CD4-positive, alpha-beta T cell treated with Interleukin-2 at 100 ng/mL for 4 hours (primary cell): ENCODE measurements at places on chromosomes 4 and X.

- DNase-seq: no peak
These were observed 204.2 kb upstream of the CASK start for GRCh38 chrX:42127563-42127962.

GRCh38 chr4:98542011-98542410, 116.4 kb downstream of the TSPAN5 start:
- DNase-seq: no peak

DNA sequence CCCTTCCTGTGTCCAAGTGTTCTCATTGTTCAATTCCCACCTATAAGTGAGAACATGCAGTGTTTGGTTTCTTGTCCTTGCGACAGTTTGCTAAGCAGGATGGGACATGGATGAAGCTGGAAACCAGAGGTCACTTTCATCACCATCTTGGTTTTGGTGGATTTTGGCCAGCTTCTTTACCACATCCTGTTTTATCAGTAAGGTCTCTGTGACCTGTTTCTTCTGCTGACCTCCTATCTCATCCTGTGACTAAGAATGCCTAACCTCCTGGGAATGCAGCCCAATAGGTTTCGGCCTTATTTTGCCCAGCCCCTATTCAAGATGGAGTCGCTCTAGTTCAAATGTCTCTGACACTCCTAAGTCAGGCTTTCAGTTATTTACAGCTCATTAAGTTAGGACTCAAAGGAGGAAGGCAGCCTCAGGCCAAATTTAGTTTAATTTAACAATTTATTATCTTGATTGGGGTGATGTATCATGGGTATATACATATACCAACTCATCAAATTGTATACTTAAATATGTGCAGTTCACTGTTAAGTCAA, 169.9 kb upstream of the NDP start:
- DNase-seq: no peak

DNA sequence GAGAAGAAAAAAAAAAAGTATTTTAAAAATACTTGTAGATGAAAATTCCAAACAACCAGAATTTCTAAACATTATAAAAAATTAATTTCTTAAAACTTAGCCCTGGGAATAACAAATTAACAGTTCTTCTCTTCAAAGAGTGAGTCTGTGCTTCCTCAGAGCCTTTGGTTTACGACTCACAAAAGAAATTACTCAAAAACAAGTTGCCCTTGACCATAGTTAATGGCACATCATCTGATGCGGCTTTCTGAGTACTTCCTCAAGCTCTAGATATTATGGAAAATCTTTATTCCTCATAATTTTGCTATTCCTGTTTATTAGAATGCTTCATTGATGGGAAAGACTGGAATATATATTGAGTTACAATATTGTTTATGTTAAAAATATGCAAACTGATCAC, 23.7 kb downstream of the TAPT1 start:
- DNase-seq: no peak

DNA sequence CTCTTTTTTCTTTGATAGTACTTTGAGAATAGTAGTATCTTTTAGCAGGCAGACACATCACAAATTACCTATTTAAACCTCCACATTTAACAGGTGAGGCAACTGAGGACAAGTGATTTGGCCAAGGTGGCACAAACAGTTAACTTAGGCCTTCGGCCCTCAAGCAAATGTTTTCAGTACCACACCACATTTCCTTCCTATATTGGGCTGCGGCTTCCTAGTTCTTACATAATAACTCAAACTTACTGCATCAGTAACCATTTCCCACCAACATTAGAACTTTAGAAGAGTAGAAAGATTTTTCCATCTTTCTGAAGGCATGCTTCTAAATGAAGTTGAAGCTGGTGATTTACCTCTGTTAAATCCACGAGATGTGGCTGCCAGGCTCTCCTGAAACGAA, 63.2 kb upstream of the SLC4A4 start:
- DNase-seq: no peak

DNA sequence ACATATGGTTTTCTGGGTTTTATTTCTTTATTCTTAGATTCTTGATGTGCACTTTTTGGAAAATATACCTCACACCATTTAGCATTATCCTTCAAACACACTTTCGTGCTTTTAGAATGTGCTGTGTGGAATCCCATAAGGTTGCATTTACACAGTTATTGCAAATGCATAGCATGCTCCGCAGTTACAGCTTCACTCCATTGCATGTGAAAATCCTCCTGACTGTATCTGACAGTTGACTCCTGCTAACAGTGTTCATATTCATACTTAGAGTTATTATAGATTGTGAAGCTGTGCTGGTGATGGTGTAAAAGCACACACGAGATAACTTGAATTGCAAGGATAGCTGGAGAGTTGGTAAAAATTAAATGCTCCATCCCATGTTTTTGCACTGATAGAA, 811.5 kb upstream of the TENM3 start:
- DNase-seq: no peak

- DNase-seq: no peak
These were observed 15.4 kb downstream of the AFP start for GRCh38 chr4:73451404-73451803.

- no peak for DNase-seq
These were observed 24.1 kb downstream of the ATP8A1 start for GRCh38 chr4:42632653-42633382.

DNA sequence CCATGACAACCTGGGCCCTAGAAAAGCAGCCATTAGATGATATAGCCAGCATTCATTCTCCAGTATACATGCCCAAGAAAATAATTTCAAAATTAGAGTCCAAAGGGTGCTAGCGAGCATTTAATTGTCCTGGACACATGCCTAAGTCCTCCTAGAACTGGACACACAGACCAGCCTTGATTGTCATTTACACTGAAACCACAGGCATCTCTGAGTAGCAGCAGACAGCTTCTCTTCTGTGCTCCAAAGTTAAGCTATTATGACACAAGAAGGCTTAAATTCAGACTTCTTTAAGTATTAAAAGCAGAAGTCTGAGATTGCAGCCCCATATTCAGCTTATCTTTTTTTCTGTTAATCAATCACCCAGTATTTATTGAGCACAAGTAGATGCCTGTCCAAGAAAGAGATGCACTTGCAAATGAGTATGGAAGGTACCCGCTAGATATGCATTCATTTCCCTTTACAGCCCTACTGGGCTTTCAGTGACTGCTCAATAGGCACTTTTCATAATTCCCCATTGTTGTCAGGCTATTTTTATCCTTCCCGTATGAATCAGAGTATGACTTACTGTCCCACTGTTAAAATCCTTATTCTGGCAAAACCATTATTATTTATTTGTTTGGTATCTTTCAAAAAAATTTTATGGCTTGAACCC, 374.1 kb downstream of the FBXW7 start:
- no peak for DNase-seq
